ENCODE measurements at places on chromosomes 2 and 18.

DNA sequence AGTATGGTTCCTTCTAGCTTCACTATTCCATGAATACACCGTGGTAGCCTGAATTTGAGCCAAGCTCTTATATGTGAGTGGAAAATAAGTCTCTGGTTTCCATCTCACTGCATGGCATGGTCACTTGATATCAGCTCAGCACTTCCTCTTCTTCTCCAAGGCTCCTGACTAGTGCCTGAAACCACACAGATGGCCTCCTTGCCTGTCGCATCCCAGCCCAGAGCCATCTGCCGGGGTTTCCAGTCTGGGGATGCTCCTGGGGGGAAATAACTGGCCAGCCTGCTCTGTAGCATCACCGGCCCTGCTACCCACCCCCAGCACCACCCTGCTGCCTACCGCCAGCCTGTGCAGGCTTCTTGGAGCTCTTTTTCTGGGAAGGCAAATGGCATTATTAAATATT lies 7.7 kb upstream of the MARCHF4 start:
- DNase-seq, result no peak

GRCh38 chr2:158214431-158214830 lies 112.8 kb downstream of the UPP2 start:
- peak; percentile 53 for DNase-seq

DNA sequence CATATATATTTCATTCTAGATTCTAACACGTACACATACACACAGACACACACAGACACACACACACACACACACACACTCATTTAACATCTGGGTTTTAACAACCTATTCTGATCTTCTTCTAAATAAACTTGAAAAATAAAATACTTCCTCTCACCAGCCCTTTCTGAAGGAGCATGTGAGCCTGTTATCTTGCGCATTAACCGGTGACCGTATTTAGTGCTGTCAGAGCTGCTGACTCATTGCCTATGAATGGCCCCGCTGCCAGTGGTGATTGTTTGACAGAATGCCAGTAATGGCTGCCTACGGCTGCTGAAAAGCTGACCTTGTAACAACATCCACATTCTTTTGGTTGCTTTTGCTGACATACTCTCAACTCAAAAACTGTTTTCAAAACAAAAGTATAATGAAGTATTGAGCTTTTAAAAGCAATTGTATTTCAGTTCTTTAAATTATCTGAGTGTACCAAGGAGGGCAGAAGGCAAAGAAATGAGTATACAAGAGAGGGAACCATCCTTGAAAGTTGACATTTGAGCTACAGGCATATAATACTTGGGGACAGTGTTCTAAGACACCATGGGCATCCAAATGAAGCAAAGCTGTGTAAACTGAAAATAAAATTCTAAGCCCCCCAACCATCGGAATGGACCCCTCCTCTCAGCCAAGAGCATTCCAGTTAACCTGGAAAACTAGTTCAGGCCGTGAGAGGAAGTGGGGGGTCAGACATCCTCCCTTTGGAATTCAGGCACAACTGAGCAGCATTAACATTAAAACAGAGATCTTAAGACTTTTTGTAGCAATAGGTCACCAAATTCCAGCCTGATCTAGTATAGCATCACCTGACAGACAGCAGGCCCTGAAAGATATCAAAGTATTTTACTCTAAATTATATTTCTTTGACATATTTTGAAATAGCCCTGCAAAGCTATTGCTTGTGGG lies 50.2 kb upstream of the DTNA start:
- DNase-seq, result peak; percentile 8

- DNase-seq, result no peak
These were observed 174.0 kb upstream of the GULP1 start for GRCh38 chr2:188117706-188118105.

- no peak for DNase-seq
These were observed 54.4 kb downstream of the SMAD7 start for GRCh38 chr18:48896326-48896874.

GRCh38 chr2:30204281-30204680 lies 27.1 kb upstream of the LBH start:
- no peak for DNase-seq

All from GM12865 (cell line).